CD8-positive, alpha-beta T cell (primary cell): ENCODE measurements at places on chromosomes 11 and 22.

DNA sequence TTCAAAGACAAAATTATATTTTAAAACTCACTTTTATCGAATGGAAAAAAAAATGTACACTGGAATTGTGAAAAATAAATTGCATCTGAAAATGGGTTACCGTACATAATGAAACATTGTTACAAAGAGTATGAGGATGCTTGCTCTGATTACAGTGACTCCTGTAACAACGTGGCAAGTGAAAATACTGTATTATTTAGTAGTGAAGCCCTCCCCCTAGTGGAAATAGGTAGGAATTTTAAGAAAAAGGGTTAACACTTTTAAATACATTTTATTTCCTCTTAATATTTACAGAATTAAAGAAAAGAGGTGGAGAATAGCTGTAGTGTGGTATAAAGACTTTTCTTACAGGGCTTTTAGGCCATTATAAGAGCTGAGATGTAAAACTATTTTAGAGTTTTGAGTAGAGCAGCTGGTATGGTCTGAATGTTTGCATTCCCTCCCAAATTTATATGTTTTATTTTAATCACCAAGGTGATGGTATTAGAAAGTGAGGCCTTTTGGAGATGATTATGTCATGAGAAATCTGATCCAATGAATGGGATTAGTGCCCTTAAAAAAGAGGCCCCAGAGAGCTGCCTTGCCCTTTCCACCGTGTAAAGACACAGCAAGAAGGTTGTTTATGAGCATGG, 25.2 kb downstream of the FAM76B start:
- DNase-seq, result no peak

DNA sequence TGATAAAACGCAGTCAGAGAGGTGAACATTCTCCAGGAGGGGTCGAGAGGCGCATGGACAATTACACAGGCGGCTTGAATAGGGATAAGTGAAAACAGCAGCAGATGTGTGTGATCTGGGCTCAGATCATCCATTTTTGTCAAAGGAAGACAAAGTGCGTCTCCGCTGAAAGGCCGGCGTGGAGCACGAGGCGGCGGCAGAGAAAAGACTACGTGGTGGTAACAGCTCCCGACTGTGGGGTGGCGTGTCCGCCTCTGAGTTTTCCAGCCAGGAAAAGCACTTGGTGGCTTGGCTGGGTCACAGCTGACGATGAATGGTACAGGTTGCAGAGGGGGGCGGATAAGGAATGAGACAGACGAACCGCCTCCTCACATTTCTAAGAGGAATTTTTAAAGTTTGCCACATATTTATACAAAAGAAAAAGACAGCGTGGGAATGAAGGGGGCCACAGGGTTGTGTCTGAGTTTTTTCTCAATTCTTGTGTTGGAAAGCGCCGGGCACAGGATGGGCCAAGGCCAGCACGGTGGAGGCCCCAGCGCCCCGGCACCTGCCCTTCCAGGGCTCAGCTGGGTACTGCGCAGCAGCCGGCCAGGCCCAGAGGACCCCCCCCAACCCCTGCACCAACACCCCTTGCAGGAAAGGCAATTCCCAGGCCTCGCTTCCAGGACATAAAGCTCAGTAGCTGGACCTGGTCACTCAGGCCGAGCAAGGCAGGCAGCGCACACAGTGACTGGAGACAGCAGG, 80.4 kb downstream of the TRMU start:
- no peak for DNase-seq

DNA sequence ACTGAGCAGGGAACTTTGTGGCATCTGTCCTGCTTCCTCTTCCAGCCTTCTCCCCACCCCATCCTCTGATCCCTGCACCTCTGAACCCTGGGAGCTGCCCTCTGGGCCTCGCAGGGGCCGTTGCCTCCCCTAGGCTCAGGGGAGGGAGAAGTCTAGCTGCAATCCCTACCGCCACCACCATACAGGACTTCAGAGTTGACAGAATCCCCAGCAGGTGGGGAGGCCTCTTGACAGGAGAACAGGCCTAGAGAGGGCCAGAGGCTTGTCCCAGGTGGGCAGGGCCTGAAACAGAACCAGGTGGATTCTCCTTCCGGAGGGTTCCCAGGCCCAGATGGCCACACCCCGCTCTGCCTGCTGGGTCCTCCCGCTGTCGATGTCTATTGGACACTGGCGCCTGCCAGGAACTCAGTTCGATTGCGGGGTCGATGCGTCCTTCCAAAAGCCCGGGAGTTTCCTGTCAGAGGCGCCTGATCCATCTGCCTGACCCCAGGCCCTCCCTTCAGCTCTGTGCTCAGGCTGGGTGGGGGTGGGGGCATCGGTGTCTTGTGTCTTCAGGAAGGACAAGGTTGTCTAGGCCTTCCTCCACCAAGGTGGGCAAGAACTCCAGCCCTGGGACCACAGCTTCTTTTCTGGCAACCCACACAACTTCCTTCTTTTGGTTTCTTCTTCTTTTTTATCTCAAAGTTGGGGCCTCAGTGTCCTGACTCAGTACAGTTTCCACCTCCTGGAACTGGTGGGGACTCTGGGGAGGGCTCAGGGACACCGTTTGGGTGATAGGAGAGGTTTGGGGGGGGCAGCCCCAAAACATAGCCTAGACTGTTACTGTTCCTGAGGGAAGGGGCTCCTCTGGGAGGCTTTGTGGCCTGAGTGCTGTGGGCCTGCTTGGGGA, 6.4 kb downstream of the STARD10 start:
- DNase-seq, result peak; percentile 31

DNA sequence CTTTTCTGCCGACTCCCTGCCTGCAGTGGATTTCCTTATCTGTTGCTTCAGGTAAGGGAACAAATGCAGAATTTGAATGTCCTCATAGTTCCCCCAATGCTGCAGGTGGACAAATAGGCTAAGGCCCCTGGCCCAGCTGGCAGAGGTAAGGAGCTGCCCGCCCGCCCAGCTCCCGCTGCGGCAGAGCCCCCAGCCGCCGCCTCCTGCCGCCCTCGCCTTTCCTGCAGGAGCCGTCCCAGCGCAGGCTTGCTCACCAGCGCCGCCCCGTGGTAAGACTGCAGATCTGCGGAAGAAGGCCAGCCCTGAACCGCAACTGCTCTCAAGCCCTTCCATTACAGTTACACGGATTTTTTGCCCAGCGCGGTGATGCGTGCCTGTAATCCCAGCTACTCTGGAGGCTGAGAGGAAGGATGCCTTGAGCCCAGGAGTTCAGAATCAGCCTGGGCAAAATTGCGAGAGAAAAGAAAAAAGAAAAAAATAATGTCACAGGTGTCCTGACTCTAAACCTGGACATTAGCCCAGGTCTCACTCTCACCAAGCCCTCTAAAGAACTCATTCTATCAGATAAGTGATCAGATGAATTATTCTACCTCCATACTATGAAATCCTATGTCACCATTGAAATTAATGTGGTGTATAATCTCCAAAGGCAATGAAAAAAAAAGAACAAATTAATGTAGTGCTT, 51.2 kb upstream of the EMID1 start:
- peak; percentile 28 for DNase-seq

DNA sequence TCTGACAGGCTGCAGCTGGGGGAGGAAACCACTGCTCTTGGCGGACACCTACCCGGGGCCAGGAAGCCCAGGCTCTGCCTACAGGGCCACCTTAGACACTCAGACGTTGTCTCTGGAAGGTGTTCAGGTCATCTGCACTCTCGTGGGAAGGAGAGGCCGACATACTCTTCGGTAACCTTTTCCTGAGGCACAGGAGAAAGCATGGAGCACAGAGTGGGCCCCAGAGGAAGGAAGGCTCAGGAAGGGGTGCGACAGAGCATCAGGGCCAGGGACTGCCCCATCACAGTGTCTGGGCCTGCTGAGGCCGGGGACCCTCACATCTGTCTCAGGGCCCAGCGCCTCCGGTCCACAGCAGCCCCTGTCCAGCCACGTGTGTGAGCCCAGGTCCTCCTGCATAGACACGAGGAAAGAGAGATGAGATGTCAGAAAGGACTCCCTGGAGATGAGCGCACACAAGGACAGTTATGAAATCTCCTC, 18.2 kb upstream of the TUB start:
- DNase-seq, result no peak

DNA sequence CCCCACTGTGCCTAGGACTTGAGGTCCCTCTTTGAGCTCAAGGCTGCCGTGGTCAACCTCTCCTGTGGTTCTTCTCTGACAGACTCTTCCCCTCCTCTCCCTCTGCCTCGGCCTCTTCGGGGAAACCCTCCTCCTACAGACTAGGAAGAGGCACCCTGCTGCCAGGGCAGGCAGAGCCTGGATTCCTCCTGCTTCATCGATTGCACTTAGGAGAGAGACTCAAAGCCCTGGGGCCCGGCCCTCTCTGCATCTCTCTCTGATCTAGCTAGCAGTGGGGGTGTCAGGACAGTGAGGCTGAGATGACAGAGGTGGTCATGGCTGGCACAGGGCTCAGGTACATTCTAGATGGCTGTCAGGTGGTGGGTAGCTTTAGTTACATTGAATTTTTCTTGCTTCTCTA, 63.6 kb upstream of the EMID1 start:
- no peak for DNase-seq

- no peak for DNase-seq
These were observed 7.0 kb upstream of the YWHAH start for GRCh38 chr22:31937341-31937740.

DNA sequence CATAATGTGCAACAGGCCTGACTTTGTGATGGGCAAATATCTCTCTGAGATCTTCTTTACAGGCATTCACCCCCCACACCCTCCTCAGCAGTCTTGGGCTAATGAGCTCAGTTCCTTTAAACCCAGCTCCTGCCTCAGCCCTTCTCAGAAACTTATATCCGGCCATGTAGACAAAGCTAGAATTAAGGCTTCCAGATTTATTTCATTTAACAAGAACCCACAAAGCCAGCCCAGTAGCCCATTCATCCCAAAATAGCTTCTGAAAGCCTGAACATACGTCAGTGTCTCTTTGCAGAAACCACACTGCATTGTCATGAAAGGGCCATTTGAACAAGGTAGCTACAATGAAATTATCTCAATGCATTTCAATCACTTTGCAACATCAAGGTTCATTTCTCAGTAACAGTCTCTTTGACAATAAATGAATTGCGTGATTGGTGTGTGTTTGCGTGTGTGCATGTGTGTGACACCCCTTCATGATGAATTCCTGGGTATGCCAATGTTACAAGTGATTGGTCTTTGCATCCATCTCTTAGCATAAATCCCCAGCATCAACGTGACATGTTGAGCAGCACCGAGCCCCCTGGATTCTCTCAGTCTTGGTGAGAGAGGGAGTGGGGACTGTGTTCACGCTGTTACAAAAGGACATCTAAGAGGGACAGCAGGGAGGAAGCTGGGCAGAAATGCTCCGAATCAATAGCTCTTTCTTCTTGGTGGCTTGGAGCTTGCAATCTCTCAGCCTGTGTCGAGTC, 299.6 kb downstream of the KIRREL3 start:
- no peak for DNase-seq

DNA sequence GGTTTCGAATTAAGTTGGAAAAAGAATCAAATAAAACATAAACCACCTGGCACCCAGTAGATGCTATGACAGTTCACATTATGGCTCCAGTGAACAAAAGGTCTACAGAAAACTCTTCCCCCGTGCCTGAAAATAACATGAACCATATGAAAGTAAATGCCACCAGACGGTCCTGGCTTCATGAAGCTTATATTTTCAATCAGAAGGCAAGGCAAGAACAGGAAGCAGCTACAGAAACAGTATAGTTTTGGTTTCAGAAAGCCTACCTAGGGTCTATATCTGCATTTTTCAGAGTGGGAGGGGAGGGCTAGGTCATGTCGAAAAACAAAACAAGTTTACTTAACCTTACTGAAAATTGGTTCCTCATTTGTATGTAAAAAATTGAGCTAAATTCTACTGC, 9.8 kb downstream of the RAB30 start:
- DNase-seq, result no peak
